ENCODE measurements at places on chromosomes 7 and 10.

- DNase-seq = no peak
Observed at GRCh38 chr7:147240468-147240867, 1123.9 kb downstream of the CNTNAP2 start.

- no peak for DNase-seq
Observed at GRCh38 chr7:70693321-70693685, 438.6 kb upstream of the GALNT17 start.

GRCh38 chr7:51046103-51046466, 263.4 kb upstream of the GRB10 start:
- no peak for DNase-seq

DNA sequence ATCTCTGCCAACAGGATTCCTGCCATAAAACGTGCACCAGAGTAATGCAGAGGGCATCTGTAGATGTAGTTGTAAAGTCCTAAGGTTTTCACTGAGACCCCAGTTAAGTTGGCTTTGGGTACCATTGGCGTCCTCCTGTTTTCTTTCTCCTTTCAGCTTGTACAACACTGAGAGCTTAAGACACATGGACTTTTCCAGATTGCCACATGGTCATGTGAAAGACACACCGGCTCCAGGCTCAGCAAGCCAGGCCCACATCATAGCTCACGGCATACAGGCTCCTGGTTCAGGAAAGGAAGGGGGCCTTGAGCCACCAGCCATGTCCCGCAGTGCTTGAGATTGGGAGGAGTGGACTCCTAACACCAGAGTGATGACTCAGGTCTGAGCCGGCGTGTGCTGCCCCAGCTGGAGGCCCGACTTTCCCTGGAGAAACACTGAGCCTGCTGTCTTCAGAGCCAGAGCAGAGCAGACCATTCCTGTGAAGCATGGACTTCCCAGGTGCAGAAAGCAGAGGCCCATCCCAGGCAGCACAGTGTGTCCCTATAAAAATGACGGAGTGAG, 252.7 kb downstream of the PRPF18 start:
- no peak for DNase-seq

- no peak for DNase-seq
Observed at GRCh38 chr10:12334186-12334530, 15.2 kb upstream of the CAMK1D start.

- no peak for DNase-seq
Observed at GRCh38 chr10:6199131-6199733, 3.5 kb upstream of the PFKFB3 start.

Data from GM12878 (cell line).